ENCODE measurements at places on chromosomes 5 and 9.
A peak's percentile ranks its signal among the peaks of the same experiment; 100 is the strongest.

DNA sequence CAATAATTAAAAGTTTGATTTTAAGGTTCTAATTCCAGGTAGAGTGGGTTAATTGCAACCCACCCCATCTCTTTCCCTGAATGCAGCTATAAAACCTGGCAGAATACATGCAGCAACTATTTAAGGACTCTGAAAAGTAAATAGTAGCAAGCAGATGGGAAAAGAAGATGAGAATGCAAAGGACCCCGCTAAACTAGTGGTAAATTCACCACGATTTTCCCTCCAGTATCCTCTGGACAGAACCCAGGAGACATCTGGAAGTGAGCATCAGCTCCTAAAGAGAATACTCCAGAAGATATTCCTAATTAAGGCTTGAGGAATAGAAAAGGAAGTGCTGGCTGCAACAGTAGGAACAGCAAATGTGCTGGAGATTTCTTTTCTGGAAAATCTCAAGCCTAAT lies 170.9 kb downstream of the FRMD3 start:
- DNase-seq, result no peak

- DNase-seq, result no peak
Measured at GRCh38 chr5:133344266-133344665, 268.1 kb downstream of the FSTL4 start.

GRCh38 chr5:54013556-54014194 lies 296.7 kb downstream of the ARL15 start:
- DNase-seq, result peak; percentile 95

DNA sequence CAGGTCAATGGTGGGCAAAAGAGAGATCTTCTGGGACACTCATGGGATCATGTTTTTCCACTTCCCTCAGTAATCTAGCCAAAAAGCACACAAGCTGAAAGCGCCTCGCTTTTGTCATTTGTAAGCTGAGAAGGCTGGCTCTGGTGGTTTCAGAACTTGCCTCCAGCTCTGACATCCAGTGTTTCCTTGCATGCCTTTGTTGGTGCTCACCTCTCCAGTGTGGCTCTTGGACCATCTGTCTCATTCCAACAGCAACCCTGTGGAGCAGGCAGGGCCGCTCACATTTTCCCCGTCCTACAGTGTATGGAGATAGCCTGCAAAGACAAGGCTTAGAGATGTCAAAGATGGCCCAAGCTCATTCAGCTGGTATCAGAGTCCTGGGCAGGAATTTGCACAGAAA lies 160.8 kb upstream of the KLF4 start:
- peak; percentile 25 for DNase-seq

GRCh38 chr5:27129926-27130325 lies 91.5 kb upstream of the CDH9 start:
- DNase-seq, result no peak

- no peak for DNase-seq
Measured at GRCh38 chr5:67773411-67774266, 441.9 kb upstream of the PIK3R1 start.

DNA sequence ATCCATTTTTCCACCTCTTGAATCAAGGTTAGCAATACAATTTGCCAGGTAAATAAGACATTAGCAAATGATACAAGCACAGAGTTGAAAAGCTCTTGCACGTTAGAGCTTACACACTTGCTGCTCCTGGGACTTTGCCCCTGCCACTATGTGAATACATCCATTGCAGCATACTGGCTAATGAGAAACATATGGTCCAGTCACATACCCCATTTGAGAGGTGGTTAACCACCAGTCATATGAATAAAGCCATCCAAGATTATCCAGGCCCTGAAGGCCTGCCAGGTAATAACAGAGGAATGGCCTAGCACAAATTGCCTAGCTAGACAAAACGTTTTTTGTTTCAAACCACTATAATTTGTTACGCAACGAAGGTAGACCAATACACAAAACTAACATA lies 45.8 kb upstream of the FTMT start:
- DNase-seq, result no peak

GRCh38 chr9:6930827-6931226 lies 173.1 kb downstream of the KDM4C start:
- peak; percentile 71 for DNase-seq

DNA sequence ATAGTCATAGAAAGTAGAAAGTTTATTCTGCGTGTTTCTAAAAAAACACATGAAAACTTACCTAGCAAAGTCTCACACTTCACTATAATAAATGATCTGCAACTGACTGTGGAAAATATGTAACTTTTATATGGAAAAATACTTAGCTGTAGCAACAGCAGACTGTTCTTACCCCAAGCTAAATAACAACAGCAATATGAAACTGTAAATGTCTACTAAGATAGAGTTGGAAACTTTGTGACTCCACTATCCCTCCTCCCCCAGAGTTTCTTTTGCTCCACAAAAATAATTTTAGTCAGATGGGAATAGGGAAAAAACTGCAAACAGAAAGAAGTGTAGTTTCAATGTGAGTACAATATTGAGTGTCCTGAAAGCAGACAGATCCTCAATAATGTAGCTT lies 21.0 kb downstream of the MLLT3 start:
- DNase-seq, result no peak

DNA sequence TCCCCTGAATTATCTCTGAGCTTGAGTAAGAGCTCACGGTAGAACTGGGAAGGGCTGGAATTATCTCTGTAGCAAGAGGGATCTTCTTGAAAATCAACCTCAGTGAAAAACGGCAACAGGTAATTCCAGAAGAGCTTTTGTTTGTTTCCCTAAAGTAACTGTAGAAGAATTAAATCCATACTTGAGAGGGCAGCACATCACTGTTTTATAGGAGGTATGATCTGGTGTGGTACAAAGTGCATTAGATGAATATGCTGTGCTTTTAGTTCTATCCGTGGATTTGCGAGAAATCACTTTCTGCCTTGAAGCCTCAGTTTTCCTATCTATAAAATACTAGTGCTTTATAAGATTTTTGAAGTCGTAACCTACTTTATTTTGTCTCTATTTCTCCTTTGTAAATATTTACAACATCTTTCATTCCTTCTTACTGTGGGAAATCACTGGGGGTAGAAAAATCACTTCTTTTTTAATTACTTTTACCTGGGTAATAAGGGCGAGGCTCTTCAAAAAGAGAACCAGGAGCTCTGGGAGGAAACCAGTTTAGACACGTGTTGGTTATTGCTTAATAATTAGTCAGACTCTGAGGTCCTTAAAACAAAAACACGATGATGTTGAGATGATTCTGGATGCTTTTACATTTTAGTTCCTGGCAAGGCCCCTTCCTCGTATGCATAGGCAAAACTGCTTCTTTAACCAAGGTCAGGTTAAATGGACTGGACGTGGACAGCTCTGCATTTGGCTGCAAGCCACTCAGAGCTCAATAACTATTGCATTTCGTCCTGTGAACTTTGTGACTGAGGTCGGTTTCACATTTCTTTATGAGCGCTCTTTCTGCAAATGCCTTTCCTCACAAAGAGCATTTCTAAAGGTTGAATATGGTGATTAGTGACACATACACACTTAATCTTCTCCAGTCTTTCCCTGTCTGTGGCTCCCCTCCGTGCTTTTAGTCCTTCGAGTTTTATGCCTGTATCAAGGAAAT lies 376.1 kb downstream of the BRINP1 start:
- no peak for DNase-seq

GRCh38 chr9:32589083-32589723 lies 16.2 kb upstream of the NDUFB6 start:
- peak; percentile 17 for DNase-seq

GRCh38 chr5:90307322-90307721 lies 102.2 kb downstream of the CETN3 start:
- DNase-seq, result no peak

DNA sequence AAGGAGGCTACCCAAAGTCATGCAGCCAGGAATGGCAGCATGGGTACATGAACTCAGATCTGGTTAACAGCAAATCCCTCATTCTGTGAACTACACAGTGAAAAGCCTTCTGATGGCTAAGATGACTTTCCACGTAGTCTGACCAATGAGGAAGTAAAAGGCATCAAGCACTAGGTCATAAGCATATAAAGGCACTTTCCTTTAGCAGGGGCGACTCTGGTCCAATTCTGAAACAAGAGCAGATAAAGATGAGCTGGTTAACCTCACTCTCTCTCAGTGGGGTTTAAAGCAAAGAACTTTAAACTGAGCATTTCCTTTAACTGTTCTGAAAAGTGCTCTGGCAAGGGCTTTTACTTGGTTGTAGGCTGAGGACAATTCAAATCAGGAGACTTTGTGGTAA lies 21.1 kb downstream of the PSMB7 start:
- no peak for DNase-seq

DNA sequence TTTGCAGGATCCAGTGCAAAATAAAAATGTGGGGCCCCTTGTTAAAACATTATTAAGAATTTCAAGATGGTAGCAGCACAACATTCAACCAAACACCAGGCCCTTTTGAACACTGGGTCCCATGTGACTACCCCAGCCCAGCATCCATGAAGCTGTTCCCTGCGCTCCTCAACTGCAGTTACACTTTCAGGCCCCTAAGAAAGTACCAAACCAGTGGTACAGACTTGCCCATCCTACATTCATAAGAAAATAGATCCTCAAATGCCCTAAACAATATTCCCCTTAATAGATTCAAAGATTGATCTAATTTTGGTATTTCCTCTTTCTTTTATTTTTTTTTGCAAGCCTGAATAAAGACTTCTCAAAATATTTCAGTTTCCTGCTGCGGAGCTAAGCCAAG lies 201.7 kb downstream of the EFNA5 start:
- DNase-seq, result no peak

DNA sequence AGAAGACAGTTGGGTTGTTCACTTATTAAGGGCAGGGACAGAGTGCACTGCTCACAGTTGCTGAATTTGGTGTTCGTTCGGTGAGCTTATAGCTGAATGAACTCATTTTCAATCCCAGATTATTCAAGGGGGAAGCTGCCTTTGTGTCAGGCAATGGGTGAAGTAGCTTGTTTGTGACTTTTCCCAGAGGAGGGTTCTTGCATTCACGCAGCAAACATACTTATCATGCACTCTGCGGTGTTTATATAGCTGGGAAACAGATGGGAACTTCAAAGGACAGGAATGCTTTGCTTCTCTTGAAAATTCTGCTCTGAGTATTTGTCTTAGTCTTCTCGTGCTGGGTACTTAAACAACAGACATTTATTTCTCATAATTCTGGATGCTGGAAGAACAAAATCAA lies 64.7 kb upstream of the ABCA1 start:
- DNase-seq, result peak; percentile 39

- peak; percentile 72 for DNase-seq
Measured at GRCh38 chr5:75040973-75041372, 11.4 kb downstream of the GCNT4 start.

- no peak for DNase-seq
Measured at GRCh38 chr5:58262226-58262625, 197.7 kb downstream of the PLK2 start.

DNA sequence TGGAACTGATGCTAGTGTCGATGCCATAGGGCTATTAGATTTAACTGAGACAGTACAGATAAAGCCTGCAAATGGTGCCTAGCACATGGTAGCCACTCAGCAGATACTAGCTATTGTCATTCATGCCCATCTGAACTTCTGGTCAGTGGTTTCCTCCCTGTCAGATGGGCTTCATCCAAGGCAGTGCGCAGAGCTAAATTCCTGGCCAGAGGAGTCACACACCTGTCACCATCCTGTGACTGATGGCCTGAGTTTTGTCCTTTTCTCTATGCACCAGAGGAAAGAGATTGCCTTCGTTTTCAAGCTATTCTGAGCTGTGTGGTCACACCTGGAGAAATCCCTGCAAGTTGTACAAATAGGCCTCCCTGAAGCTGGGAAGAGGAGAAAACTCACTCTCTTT lies 34.7 kb downstream of the MSX2 start:
- DNase-seq, result no peak

- DNase-seq, result no peak
Measured at GRCh38 chr9:112110777-112111113, 64.4 kb downstream of the SUSD1 start.

- peak; percentile 50 for DNase-seq
Measured at GRCh38 chr9:129242971-129243561, 65.0 kb upstream of the IER5L start.

DNA sequence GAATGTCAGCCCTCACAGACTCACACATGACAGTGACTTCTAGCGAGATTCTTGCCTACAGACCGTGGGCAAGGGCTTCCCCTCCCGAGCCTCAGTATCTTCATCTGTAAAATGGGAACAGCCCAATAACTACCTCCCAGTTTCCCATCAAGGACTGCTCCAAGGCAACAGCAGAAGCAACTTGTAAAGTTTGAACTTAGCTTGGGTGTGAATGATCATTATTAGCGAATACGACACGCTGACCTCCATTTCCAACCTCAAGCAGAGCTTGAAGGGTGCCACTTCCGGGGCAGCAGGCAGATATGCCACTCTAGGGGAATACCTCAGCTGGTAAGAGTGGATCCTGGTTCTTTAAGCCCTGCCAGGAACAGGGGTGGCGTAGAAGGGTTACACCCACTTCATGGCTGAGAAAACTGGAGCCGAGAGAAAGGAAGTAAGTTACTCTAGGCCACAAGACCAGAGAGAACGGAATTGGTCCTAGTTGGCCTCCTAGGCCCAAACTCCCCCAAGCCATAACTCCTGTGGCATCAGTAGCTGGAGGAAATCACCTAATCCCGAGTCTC lies 2.0 kb downstream of the RNF44 start:
- no peak for DNase-seq

GRCh38 chr5:6459896-6460295 lies 11.2 kb downstream of the UBE2QL1 start:
- no peak for DNase-seq

DNA sequence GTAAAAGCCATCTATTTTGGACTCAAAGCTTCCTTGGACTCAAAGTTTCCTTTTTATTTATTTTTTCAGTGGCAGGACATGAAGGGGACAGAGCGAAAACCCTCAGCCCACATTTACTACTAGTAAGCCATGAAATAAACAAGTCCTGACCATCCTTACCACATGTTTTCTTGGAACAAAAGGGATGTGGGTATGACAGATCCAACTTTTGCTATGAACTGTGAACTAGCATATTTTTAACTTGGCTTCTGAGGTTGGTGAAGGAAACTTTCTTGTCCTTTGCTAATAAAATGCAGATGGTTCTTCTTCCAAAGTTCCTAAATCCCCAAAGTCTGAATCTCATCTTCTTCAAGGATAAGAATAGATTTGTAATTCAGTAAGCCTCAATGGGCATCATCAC lies 122.7 kb upstream of the TNC start:
- no peak for DNase-seq

- DNase-seq, result no peak
Measured at GRCh38 chr5:112594095-112594850, 143.4 kb upstream of the APC start.

Measured in skeletal muscle cell (primary cell).